ENCODE measurements at places on chromosomes 1 and 21.

DNA sequence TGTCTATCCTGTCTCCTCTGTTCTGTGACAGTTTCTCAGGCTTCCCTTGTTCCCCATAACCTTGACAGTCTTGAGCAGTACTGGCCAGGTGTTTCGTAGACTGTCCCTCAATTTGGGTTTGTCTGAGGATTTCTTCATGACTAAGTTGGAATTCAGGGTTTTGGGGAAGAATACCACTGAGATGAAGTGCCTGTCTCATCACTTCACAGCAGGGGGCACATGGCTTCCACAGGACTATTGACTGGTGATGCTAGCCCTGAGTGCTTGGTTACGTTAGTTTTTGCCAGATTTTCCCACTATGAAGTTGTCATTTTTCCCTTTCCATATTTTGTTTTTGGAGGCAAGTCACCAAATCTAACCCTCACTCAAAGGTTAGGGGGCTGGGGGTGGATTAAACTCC is 45.7 kb downstream of the CDCP2 start:
- no peak for DNase-seq

- no peak for DNase-seq
These were observed 52.1 kb downstream of the OBSCN start for GRCh38 chr1:228259951-228260350.

DNA sequence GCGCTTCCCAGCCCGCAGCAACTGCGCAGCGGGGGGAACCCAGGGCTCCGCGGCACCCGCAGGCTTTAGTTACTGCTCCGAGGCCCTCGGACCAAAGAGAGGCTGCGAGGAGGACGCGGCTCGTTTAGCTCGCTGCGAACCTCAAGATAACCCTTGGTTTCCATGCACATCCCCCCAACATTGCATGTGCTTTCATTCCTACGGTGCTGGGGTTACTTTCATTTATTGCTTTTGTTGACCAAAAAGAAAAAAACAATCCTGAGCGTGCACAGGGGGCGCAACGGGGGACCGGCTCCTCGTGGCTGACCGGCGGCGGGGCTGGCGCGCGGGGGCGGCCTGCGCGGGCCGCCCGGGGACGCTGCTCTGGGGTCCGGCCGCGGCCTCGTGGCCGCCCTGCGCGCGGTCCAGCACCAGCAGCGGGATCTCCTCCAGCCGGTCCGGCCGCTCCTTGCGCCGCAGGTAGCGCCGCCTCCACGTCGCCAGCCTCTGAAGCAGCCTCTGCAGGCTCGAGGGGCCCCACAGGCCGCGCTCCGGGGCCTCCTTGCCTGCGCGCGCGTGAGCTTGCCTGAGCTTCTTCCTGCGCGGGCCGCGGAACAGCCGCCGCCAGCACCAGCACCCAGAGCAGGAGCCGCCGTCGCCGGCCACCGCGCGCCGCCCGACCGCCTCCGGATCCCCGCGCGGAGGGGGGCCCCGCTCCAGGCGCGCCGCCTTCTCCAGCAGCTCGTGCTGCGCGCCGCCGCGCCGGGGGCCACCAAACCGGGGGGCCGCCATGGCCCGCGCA is 77.4 kb downstream of the DESI2 start:
- DNase-seq: no peak

GRCh38 chr1:114043548-114043947 is 64.3 kb downstream of the OLFML3 start:
- no peak for DNase-seq

- DNase-seq: no peak
These were observed 384.0 kb downstream of the LTN1 start for GRCh38 chr21:28608646-28609045.

DNA sequence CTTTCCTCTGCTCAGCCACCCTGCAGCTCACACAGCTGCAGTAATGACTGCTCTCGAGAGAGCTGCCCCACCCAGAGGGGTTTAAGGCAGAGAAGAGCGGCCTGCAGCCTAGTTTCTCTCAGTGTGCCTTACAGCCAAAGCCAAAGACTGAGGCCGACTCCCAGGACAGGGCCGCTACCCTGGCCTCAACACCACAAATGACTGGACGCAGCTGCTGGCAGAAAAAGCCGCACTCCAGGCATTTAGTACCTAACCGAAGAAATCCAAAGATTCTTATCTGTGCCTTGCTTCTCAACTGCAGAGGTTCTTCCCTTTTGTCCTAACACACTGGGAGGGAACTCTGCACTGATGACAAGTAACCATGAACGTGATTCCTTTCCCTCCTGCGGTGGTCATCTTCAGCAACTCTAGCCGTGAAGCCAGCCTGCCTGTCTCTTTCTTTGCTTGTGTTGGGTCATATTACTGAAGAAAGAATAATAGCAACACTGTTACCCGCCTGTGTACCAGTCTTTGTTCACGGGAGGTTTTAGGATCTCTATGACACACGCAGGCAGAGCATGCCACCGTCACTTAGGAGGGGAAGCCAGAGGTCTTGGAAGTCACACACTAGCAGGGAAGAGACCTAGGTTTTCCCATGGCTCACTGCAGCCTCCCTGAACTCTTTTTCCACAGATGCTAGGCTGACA is 202.7 kb downstream of the RHOU start:
- DNase-seq: no peak

DNA sequence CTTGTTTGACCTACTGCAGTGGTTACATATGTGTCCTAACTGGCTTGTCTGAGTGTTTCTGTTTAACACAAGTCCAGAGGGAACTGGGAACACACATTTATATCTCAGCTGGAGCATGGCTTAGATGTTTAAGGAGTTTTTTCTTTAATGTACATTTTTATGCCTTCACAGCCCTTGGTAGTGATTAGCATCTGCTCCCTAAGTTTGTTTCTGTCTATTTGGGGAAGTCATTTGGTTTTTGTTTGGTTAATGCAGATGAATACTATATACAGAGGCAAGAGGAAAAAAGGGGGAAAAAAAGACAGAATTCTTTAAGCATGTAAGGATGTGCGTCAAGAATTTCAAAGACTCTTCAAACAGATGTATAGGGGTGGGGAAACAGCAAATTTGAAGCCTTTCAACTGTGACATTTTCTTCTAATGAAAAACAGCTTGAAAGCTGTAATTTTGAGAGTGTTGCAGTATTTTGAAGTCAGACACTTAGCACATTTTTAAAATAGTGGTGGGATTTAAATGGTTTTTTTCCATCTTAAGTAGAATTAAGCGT is 15.4 kb downstream of the MACO1 start:
- DNase-seq: no peak

GRCh38 chr1:178613271-178613945 is 100.5 kb downstream of the TEX35 start:
- DNase-seq: no peak

DNA sequence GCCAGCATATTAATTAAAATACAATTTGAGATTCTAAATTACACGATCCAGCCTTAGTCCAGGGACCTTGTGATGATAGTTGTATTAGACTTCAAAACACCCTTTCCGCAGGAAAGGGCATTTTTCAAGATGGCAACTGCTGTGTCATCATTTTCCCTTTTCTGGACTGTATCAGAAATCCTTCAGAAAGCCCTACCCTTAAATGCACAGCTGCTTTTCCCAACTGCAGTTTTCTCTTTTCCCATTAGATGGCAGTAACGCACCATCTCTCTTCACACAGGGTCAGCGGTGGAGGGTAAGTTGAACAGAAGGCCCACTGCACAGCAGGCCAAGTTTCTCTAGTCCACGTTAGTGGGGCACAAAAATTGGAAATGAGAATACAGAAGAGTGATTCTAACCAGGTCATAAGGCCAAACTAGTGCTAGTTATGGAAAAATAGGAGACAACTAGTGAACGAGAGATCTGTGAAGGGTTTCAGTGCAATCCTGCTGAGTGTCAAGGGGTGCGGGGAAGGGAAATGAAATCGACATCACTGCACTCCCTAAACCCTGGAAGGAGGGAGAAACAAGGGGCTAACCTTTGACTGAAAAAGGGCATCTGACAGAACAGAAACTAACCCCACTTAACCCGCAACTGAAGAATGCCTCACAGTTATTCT is 22.1 kb upstream of the TDRD10 start:
- no peak for DNase-seq

DNA sequence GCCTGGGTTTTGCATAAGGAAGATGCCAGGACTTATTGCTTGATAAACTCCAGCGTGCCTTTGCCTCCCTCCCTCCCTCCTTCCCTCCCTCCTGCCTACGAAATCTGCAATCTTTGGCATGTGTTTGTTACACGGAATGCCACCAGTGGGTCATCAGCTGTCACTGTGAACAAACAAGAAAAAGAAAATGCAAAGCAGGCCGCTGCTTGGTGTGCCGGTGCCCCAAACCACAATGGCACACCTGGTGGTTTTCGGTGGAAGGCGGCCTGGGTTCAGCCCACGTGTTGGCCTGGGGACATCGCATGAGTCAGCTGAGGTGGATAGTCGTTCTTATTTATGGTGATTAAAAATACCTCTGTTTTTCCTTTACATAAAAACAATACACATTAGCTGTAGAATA is 16.3 kb upstream of the IFNLR1 start:
- DNase-seq: no peak

- no peak for DNase-seq
These were observed 35.2 kb upstream of the MUTYH start for GRCh38 chr1:45375104-45376090.

GRCh38 chr1:64934115-64934877 is 32.1 kb downstream of the JAK1 start:
- DNase-seq: no peak

- DNase-seq: no peak
These were observed 24.2 kb downstream of the UBASH3A start for GRCh38 chr21:42427809-42428419.

- no peak for DNase-seq
These were observed 1.1 kb downstream of the ICMT start for GRCh38 chr1:6234502-6235295.

GRCh38 chr21:45202889-45203288 is 84.8 kb downstream of the POFUT2 start:
- no peak for DNase-seq

- no peak for DNase-seq
These were observed 17.3 kb downstream of the TLR5 start for GRCh38 chr1:223125766-223126165.

GRCh38 chr1:184860535-184860934 is 105.9 kb upstream of the EDEM3 start:
- no peak for DNase-seq

GRCh38 chr1:39754906-39755504 is 16.1 kb downstream of the OXCT2 start:
- no peak for DNase-seq

DNA sequence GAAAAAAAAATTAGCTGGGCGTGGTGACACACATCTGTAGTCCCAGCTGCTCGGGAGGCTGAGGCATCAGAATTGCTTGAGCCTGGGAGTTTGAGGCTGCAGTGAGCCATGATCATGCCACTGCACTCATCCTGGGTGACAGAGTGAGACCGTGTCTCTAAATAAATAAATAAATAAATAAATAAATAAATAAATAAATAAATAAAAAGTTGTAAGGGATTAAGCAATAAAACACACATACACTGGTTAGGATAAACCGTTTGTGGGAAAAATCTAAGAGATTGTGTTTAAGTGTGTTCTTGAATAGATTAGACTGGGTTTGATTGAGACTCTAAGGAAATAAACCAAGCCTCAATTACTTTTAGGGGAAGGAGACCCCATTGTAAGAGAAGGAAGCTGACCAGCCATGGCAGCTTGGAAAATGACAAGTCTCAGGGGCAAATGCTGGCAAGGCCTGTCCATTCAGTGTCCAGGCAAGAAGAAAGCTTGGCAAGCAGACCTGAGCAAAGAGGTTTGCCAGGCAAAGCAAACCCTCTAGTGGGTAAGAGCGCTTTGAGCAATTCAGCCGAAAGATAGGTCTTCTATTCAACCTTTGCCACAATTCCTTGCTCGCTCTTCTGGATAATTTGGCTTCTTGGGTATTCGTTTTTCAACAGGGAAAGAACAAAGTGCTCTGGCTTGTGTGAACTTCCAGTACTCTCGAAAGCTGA is 106.9 kb upstream of the SERBP1 start:
- DNase-seq: no peak
